Activated naive CD4-positive, alpha-beta T cell (primary cell): ENCODE measurements at places on chromosomes 6 and 20.

DNA sequence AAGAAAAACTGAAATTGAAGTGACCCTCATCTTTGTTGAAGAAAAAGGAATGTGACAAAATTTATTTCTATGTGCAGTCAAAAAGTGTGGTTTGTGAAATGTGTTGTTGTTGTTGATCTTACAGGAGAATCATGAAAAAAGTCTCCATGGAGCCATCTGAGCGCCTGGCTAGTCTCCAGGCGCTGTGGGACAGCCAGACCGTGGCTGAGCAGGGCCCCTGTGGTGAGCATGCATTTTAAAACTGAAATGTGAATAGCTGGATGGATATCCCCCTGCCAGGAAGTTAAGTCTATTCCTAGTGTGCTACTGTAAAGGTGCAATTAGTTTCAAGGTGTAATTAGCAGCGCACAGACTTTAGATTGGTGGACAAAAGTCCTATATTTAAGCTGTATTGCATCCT is 170.6 kb downstream of the CARMIL1 start:
- DNase-seq, result no peak

DNA sequence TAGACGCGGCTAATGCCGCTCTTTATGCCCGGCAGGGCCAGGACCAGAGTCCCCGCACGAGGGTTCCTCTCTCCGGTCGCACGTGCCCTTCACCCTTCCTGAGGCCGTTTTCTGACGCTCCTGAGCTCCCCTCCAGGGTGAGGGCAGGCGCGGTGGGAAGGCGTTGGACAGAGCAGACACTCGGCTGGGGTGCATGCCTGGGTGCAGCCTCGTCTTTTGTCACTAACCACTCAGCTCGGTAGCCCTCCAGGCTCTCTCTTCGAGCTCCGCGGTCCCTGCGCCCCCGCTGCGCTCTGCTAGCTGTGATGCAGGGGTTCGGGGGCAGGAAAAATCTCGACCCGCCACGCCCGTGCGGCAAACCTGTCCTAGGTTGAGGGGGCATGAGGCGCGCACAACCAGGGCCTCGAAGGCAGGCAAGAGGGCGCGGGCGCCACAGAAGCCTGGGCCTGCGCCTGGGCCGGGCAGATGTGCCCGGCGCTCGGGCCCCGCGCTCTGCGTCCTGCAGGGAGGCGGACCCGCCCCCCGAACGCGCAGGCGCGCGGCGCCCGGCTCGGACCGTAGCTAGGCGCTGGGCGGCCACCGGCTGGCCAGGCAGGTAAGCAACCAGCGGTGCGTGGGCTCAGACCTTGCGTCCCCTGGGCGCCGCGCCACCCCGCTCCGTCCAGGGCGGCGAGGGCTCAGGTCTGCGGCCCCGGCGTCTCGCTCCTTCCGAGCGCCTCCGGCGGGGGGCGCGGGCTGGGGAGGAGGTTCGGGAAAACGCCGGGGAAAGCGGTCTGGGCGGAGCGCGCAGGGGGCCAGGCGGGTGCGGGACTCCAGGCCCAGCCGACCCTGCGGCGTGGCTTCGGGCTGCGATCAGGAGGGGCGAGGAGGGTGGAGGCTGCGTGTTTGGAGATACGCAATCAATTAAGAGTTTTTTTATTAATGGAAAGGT is at the start of gene L3MBTL1:
Gene L3MBTL1, plus strand, starts transcription at position 548 of the 931 bp plus-strand sequence. CDS start 5,807 bp downstream, outside the sequence.
- no peak for DNase-seq

GRCh38 chr6:152329638-152330448 is 307.3 kb downstream of the SYNE1 start:
- no peak for DNase-seq

DNA sequence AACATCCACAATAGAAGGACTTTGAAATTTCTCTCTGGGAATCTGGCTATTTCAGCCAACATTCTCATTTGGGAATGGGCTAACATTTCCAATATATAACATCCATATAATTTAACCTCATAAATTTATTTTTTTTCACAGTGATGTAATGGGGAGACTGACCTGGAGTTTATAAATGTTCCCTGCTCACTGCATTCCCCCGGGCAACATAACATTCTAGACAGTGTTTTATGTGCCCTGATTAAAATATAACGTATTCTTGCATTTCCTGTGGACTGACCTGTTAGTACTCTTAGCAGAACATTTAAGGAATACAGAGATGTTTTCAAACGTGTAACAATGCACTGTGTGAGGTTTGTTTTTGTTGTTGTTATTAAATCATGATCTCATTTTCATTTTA is 20.9 kb downstream of the TSHZ2 start:
- no peak for DNase-seq

- no peak for DNase-seq
These were observed 332.2 kb upstream of the RSPO3 start for GRCh38 chr6:126786262-126786661.

GRCh38 chr6:149150801-149151398 is 166.6 kb upstream of the TAB2 start:
- DNase-seq, result no peak

DNA sequence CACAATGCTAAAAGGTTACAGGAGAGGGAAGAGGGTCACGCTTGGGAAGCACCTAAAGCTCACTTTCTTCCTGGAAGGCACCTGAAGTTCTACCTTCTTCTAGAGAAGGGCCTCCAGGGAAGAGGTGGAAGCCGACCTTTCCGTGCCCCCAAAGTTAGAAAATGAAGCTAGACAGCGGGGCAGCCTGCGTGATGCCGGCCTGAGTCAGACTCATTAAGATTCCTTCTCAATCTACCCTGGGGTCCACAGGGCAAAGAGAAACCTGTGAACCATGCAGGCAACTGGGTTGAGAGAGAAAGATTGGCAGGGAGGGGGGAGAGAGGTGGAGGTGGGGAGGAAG is 54.8 kb upstream of the CCDC167 start:
- DNase-seq, result no peak

- DNase-seq, result no peak
These were observed 340.2 kb downstream of the DHX35 start for GRCh38 chr20:39302312-39302711.

GRCh38 chr6:27133281-27134227 is 113.9 kb upstream of the PRSS16 start:
- DNase-seq, result peak; percentile 11
